ENCODE measurements at places on chromosomes 4 and X.

GRCh38 chrX:41435708-41436107 lies 11.4 kb upstream of the NYX start:
- DNase-seq = no peak

DNA sequence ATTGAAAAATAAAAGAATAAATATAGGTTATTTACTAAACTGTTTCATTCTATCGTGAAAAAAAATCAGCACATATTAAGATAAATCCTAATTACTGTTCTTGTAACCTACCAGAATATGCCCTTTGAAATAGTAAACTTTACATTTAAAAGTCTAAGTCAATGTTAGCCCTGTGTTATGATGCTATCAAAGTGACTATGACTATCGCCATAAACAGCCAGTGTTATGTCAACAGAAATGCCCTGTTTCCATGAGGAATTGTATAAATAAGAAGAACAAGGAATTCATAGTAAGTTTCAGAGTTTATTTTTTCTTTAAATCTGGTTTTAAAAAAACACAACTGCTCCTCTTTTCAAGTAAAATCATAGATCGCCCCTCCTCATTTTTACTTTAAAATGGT lies 11.4 kb downstream of the NR3C2 start:
- no peak for DNase-seq

- DNase-seq = no peak
Measured at GRCh38 chr4:3344596-3344995, 51.8 kb downstream of the RGS12 start.

DNA sequence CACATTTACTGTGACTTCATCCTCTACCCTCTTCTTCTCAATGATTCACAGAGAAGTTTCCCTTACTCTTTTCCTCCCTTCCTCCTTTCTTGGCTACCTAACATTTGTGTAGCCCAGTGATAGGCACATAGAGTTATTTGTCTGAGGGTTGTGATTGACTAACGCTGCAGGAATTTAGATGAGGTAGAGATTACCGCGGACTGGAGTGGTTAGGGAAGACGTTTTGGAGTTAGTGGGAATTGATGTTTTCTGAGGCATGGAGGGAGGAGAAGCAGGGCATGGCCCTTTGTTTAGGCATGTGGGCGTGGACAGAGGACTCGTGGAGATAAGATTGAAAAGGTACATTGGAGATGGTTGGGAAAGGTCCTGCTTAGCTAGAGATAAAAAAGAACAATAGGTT lies 246.7 kb downstream of the GPAT3 start:
- DNase-seq = no peak

- no peak for DNase-seq
Measured at GRCh38 chrX:153880440-153880815, 5.5 kb downstream of the L1CAM start.

DNA sequence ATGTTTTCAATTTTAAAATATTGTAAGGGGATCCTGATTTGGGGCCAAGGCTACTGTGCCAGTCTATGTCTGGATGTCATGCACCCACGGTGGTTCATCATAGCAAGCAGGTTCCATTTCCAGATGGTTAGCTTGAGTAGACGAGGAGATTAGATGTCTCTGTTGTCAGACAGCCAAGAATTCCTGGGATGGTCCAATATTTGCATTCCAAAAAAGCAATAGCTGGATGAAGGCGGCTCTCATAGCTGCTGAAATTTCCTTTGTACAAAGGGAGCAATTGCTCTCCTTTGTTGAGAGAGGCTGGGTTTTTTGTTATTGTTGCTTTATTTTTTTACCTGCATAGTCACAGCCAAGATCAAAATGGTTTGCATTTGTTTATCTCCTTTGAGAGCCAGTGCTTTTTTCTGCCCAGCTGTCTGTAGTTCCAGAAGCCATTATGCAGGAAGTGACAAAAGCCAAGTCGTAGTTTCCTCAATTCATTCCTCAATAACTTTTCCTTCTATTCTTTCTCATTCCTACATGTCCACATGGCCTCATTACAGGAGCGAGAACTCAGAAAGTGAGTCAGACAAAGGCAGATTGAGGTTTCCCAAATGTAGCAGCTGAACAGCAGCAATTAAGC lies 107.9 kb downstream of the MMRN1 start:
- DNase-seq = peak; percentile 74
